C1 segment of cervical spinal cord (tissue), 14 donors: ENCODE measurements at places on chromosomes 4 and X.
A peak's percentile ranks its signal among the peaks of the same experiment; 100 is the strongest.

DNA sequence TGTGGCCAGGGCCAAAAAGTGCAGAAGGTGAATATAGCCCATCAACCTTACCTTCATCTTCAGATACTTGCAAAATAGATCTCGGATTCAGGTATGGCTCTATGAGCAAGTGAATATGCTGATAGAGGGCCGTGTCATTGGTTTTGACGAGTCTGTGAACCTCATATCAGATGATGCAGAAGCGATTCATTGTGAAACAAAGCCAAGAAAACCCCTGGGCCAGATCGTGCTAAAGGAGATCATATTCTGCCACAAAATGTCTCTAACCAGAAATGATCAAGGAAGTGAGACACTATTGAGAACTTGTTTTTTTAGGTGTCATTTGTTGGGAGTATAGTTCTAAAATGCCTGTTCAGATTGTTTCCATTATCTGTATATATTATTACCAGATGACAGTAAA lies 48.3 kb downstream of the PDK3 start:
- no peak for DNase-seq

DNA sequence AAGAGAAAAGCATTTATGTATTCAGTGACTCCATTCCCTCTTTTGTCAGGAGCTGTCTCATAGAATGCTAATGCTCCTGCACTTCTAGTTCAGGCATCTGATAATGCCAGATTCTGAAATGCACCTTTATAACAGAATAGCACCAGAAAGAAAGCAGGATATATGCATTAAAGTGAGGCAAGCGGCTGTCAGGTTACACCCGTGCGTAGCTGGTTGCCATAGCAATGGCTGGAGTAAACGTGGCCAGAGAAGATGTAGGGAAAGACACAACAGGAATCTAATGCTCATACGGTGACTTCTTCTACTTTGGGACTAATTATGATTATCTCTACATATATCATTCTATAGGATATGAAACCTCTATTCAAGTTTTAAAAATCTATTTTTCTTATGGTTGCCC lies 5.9 kb downstream of the EMCN start:
- no peak for DNase-seq

DNA sequence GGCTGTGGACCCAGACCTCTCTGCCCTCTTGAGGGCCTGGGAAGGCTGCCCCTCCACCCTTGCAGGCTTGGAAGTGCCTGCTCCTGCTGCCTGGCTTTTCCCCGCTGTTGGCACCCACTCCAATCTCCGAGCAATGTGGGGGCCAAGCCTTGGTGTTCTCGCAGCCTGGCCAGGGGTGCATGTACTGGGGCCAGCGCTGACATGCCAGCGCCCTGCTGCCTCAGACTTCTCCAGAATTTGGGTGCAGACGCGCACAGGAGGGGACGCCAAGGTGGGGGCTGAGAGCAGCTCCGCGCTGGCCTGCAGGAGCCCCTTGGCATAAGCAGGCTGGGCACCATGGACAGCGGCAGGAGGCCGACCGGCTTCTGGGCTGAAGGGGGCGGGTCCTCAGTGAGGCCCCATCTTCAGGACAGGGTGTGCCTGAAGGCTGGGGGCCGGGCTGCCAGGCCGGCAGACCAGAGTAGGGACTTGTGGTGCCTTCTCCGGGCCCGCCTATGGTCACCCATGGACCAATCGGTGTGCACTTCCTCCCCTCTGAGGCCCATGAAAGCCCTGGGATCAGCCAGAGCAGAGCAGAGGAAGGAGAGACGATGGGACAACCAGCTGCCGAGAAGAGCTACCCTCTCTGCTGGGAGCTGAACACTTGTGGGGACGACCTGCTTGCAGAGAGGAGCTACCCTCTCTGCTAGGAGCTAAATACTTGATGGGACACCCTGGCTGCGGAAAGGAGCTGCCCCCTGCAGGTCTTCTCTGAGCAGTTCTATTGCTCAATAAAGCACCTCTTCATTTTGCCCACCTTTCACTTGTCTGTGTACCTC lies 118.3 kb downstream of the DNAAF6 start:
- DNase-seq = peak; percentile 2

- DNase-seq = no peak
These were observed 93.0 kb downstream of the CENPC start for GRCh38 chr4:67452100-67452845.

DNA sequence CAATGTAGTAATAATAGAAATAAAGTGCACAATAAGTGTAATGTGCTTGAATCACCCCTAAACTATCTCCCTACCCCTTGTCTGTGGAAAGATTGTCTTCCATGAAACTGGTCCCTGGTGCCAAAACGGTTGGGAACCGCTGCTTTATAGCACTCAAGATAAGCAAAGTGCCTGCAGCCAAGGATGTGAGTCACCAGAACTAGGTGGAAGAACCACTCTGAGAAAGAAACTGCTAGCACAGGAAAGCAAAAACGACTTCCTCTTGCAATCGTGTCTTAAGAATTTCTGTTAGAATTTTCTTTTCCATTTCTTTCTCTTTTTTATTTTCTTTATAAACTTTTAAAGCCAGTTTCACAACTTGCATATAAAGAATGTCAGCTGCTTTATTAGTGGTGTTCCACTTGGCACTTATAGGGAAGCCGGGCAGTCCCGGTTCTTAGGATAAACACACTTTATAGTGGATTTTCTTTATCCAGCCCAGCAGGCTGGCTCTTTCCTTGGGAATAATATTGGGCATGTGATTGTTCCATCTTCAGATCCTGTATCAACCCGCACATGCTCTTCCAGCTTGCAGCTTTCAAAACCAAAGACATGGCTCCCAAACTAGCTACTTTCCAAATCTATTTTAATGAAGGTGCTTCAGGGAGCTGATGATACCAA lies 32.3 kb upstream of the CXCL8 start:
- no peak for DNase-seq

DNA sequence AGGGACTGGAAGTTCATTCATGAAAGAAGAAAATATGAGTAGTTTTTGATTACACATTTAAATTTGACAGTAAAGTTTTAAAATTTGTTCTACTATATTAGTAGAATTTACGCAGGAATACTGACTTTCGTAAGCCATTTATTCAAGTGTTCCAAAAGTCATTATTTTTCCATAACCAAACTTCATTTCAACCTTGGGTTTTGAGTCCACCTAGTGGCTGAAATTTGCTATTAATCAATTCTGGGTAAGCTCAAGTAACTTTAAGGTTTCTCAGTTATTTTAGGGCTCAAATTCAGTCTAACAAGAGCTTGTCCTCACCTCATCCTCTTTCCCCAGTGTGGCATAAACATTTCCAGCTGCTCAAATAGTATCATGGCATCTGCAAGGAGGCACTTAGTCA lies 175.4 kb downstream of the SH3BGRL start:
- DNase-seq = no peak
